Activated CD4-positive, alpha-beta T cell treated with anti-CD3 and anti-CD28 coated beads, Interleukin-2, Interleukin-4, amounts not matched to agents 100 ng/mL and 50 ng/mL, durations not matched to agents 16 hours and 8 hours (primary cell): ENCODE measurements at places on chromosomes 1 and 21.

- no peak for DNase-seq
Observed at GRCh38 chr1:87330885-87331364, 2.2 kb downstream of the LMO4 start.

DNA sequence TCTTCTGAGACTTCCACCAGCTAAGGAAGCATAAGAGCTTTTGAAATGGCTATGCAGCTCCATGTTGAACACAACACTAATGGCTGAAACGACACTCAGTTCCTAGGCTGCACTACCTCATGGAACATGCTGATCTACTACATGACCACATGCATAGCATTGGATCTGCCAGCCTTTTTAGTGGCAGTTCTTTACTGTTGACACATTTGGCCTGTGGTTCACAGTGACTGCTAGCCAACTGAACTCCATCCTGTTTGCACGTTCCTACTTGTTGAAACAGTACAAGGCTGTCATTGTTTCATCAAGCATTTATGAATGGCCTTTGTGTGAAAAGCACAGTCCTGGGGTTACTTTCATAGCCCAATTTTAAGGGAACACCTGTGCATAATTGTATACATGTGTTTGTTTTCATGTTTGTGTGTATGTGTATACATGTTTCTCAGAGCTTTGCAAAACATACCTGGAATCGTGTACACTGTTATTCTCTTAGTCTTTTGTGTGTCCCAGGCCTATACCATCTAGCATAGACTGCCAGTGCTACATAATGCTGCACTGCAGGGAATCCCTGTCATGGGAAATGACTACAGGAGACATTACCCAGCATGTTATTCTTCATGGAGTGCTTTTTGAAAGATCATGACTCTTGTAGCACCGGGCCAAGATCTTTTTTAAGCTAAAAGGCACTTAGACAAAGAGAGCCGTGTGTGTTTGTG is 179.6 kb upstream of the ESRRG start:
- DNase-seq: no peak

- no peak for DNase-seq
Observed at GRCh38 chr1:14003552-14003951, 303.6 kb downstream of the PRDM2 start.

- DNase-seq: no peak
Observed at GRCh38 chr1:193685986-193686385, 499.6 kb upstream of the B3GALT2 start.

DNA sequence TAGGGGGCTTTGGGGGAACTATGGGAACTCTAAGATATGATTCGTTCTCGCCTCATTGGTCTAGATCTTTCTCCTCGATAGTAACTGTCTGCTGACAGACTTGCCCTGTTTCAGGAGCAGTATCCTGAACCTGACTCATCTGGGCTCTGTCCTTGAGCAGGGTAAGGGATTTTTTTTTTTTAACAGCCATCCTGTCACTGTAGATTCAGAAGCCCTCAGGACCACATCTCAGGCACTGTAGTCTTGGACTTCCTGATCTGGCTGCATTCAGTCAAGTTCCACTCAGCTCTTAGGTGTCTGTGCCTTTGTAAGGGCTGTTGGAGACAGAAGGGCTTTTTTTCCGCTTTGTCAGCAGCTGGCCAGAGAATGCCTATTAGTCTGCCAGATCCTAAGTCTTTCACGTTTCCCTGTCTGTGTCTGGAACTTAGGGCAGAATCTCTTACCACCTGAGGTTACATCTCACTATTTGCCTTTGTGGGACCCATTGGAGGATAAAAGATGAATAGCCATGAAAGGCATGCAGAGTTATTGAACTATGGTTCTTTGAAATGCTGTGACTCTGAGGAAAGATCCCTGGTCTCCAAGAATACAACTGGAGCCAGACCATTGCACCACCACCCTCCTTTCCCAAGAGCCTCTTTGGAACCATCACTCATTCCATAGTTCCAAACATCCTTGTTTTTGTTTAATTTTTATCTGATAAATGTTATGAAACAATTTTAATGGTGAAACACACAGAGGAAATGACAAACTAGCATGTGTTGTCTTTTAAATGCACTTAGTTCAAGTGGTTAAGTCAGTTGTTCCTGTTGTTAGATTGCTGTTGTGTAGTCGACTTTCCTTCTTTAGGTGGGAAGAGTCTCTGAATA is 49.7 kb upstream of the MACF1 start:
- DNase-seq: no peak

GRCh38 chr1:115890580-115890979 is 49.7 kb upstream of the NHLH2 start:
- DNase-seq: no peak

- DNase-seq: no peak
Observed at GRCh38 chr1:67835663-67836452, 2.6 kb upstream of the GNG12 start.

DNA sequence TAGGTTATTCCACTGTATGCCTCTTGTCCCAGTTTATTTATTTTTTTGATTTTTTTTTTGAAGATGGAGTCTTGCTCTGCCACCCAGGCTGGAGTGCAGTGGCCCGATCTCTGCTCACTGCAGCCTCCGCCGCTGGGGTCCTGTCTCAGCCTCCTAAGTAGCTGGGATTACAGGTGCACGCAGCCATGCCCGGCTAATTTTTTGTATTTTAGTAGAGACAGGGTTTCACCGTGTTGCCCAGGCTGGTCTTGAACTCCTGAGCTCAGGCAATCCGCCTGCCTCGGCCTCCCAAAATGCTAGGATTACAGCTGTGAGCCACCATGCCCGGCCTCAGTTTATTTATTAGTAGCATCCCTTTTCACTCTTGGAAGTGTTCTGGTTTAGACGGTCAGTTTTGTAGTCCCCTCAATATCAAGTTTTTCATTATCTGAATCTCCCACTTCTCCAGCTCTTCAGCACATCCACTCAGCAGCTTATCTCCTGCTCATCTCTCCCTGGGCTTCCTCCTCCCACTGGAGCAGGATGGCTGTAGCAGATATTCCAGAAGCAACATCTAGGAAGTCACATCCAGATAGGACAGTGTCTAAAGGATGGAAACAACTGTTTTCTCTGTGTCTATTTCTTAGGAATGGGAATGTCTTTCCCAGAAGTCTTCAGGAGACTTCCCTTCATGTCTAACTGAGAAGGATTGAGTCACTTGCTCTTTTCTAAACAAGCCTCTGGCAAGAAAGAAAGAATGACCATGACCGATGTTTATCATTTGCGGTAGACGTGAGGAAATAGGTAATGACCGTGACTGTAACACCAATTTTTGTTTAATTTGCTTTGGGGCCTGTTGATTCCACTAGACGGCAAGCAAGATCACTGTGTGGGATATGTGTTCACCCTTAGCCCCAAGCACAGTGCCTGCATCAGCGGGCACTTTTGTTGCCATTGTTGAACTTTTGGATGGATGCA is 14.4 kb downstream of the CCDC190 start:
- no peak for DNase-seq

GRCh38 chr1:248828845-248829244 is 3.1 kb upstream of the SH3BP5L start:
- DNase-seq: no peak

- no peak for DNase-seq
Observed at GRCh38 chr1:61753998-61754508, 11.8 kb downstream of the PATJ start.

GRCh38 chr1:49252917-49253316 is 476.2 kb upstream of the BEND5 start:
- DNase-seq: no peak

- no peak for DNase-seq
Observed at GRCh38 chr1:212791261-212791675, 309 bp downstream of the NSL1 start.

- DNase-seq: peak; percentile 9
Observed at GRCh38 chr1:64828829-64829228, 84.0 kb downstream of the RAVER2 start.

DNA sequence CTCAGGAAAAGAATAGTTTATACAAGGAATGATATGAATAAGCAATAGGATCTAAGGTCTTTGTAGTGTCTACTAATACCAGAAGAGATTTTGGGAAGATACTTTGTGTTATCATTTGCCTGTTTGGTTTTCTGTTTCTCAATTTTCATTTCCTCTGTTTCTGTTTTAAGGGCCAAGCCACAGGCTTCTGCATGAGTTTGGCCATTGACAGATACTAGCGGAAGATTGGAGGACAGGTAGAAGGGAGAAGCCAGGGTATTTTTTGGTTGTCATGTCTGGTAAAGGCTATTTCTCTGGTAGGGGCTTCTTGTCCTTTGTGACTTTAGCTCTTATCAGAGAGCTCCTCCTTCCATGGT is 51.4 kb downstream of the HS2ST1 start:
- DNase-seq: no peak

GRCh38 chr1:199109160-199109559 is 470.3 kb downstream of the PTPRC start:
- DNase-seq: no peak

GRCh38 chr1:28983509-28984310 is 69.3 kb downstream of the EPB41 start:
- no peak for DNase-seq

DNA sequence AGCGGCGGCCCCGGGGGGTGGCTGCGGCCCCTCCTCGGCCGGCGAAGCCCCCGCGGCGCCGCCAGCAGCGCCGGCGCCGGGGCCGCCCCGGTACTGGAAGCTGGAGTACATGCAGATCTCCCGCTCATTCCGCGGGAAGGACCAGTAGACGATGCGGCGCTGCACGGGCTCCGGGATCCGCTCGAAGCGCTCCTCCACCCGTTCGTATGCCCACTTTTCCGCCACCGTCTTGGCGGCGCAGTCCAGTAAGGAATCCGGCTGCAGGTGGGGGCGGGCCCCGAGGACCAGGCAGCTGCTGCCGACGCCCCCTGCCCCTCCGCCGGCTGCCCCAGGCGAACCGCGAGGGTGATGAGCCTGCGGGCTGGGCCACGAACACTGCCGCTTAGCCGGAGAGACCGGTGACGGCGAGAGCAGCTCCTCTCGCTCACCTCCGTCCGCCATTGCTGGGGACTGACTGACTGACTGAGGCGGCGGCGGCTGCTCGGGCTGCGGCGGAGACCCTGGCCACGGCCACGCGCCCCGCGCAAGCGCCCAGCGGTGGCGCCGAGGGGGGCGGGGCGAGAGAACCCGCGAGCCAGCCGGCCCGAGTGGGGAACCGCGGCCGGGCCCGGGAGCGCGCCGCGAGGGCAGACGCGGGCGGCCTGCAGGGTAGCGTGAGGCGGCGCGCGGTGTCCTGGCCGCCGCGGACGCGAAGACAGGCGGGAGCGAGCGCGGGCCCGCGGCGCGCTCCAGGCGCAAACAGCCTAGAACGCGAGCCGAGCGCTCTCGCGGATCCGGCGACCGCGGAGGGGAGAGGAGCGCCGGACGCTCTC is at the start of gene ZSWIM5:
ZSWIM5 (minus strand) TSS at position 696 of the 812 bp plus-strand sequence; CDS start at position 441, 255 bp downstream.
- peak; percentile 49 for DNase-seq

GRCh38 chr21:28821276-28822122 is 171.2 kb downstream of the LTN1 start:
- no peak for DNase-seq

DNA sequence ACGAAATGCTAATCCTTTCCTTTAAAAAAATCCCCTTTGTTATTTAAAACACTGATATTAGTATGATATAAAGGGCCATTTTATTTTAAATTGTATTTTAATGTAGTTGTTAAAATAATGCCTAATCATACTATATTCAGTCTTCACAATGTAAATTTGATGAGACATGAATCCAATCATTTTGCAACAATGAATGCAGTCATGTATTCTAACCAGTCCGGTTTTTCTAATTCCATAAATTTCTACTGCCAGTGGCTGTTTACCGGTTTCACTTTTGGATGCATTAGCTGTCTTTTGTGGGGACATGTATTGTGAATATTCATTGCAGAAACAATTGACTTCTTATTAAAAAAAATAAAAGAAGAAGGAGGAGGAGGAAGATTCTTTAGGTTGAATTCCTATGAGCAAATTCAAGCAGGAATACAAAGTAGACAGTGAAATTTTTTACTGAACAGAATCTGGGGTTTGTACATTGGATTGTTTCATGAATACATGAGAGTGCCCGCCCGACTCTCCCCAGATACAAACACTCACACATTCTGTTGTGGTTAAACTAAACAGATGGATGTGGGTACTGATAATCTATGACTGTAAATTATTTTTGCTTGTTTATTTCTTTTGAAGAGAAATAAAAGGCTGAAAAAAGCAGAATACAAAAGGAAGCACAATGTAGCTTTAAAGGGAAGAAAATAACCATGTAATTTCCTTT is 624.8 kb upstream of the PTBP2 start:
- no peak for DNase-seq

DNA sequence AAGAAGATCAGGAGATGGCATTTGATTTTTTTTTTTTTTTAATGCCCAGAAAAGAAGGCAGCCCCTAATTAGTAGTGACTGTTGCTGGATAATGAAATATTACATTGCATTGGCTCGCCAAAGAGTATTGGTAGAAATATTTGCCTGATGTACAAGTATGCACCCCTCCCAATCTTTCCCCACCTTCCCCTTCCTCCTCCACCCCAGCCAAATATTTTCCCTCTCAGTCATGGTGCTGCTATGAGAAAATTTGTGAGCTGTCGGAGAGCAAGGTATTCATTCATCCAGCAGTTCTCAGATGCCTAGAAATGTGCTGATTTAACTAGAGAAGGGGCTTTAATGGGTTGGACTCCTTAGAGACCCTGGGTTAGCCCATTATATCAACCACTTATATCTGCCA is 50.5 kb upstream of the IKBKE start:
- DNase-seq: no peak

DNA sequence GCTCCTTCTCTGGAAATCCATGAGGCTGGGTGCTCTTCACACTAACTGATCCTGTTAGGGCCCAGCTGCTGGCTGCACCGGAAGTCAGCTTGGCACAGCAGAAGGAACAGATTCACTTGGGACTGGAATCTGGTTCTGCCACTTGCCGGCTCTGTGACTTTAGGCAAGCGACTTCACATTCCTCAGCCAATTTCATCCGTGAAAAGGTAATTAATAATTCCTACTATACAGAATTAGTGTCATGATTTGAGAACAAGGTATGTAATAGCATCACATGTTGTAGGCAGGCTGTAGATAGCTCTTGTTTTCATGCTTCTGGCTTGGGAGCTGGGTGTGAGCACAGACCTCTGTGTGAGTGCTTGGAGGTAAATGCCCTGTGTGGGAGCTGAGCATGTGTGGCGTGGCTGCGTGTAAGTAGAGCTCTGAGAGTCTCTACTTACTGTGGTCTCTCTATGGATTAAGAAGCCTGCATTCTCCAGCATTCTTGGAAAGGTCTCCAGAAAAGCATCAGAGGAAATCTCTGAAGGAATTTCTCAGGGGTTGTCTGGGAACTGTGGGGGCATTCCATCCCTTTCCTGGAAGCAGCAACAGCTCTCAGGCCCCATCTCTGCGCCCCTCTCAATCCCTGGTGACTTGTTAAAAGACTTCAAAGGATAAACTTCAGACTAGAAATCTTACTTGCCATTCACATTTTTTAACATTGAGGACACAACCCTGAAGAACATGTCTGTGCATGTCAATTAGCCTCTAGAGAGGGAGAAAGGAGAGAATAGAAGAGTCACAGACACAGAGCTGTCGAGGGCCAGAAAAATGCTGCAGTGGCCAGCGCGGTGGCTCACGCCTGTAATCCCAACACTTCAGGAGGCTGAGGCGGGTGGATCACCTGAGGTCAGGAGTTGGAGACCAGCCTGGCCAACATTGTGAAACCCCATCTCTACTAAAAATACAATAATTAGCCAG is 47.7 kb upstream of the PPM1J start:
- DNase-seq: no peak
